ENCODE measurements at places on chromosomes 5 and 9. TPM values are rescaled to one million over a fixed set of nuclear protein-coding genes. Genes with fewer than 3 reads are reported as not detected.

KLF4 gene
- 0.88 TPM for total RNA-seq

- no peak for DNase-seq
Measured at GRCh38 chr5:158525663-158526062, 574.1 kb downstream of the EBF1 start.

GRCh38 chr9:33835625-33836260 lies 18.8 kb downstream of the UBE2R2 start:
- no peak for DNase-seq

- DNase-seq: no peak
Measured at GRCh38 chr5:94385767-94386166, 232.6 kb downstream of the KIAA0825 start.

GRCh38 chr9:78697618-78698017 lies 400.7 kb downstream of the PSAT1 start:
- DNase-seq: no peak

DNA sequence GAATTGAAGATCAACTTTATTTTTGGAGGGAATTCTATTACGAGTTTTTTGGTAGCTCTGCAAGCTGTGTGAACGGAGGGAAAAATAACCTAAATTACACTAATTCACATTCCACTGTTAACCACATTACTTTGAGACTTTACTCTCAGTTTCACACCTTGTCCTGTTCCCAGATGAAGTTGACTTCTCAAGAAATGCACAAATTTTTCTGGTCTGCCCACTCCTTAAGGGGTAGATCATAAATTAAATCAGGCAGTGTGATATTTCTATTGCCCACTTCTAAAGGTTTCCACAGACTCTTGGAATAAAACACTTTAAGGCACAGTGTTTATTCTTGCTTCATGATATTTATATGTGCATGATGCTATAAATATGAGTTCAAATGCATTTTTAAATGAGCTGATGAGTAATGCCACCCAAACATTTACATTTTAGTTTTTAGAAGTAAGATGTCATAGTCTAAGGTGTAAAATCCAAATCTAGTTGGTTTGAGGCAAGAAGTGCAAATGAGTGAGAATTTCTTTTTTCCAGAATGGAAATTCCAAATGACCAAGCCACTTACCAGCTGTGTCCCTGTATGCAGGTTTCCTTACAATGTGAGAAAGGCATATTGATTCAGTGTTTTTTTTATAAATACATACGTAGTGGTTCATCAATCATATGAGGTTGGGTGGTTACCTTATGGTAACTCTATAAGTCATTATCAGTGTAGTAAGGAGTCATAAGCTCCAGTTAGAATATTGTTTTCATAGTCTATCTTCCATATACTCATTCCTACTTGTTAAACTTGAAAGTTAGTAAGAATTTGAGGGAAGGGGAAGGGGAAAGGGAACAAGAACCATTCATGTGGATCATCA lies 437.7 kb upstream of the MEF2C start:
- no peak for DNase-seq

IRF1 gene
- 130 TPM for total RNA-seq

DNA sequence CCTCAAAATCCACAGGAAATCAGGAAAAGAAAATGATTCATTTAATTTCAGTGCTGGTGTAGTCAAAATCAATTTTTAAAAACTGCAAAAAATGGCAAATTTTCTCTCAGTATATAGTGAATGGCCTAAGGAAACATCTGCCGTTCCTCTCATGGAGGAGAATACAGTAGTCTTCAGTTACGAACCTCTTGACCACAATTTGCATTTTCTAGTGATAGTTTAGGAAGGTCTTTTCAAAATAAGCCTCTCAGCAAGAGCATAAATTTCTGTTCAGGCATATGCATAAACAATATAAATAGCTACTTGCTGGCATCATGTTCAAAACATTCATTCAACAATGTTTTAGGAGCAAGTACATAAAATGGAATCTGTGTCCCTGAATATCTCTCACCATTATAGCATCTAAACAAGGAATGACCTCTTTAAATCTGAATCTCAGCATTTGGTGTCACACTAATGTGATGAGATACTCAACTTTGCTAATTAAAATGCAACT lies 33.5 kb downstream of the HAPLN1 start:
- no peak for DNase-seq

AIF1L gene
- 1.0 TPM for total RNA-seq

BAAT gene
- 0.07 TPM for total RNA-seq

All from activated CD4-positive, alpha-beta T cell treated with anti-CD3 and anti-CD28 coated beads for 36 hours (primary cell).